ENCODE measurements at places on chromosomes 1 and 21.

- DNase-seq: no peak
Observed at GRCh38 chr1:145983206-145983675, 13.1 kb downstream of the TXNIP start.

GRCh38 chr1:92274939-92275338 lies 23.8 kb downstream of the GLMN start:
- no peak for DNase-seq

GRCh38 chr1:150012611-150013010 lies 2.1 kb upstream of the OTUD7B start:
- DNase-seq: no peak

DNA sequence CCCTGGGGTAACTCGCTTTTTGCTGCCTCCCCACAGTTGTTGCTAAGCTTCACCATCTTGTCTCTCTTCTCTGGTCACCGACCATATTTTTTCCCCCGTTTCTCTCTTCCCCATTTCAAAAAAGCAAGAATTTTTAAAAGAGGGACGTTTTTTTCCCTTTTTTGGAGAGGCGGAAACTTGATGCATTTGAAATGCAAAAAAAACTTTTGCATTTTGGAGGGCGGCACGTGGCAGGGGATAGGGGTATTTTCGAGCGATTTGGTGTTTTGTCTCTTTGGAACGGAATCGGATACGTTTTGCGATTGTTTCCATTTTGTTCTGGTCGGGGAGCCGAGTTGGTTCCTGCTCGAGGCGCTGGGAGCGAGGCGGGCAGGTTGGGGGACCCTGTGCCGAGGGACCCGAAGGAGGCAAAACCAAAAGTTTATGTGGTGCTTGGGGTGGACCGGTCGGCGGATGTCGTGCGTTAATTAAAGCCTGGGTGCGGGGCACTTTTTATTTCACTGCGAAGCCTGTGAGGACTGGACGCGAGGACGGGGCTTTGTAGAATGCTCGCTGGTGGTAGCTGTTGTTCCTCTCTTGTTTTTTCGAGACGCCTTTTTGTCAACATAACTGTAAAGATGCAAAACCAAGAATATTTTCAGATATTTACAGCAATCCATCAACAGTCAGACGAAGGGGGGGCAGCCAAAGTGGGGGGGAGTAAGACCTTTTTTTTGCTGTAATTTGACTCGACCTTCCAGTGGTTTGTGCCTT lies 884 bp downstream of the H3-3A start:
- peak; percentile 56 for DNase-seq

DNA sequence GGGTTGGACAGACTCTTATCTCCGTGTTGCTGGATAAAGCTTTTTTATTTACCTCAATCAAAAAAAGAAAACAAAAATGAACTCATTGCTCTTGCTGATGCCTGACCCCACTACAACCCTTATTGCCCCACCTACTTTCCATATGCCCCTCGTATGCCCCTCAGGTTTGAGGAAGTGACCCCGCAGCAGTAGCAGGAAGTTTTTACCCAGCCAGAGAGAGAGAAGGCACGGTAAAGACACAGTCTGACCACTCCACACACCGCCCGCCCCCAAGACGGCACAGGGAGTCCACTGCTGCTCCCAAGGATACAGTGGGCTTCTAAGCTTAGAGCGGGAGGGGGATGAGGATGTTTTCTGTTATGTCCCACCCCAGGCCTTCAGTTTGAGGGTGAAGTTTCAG lies 9.8 kb downstream of the PLEKHO1 start:
- peak; percentile 38 for DNase-seq

DNA sequence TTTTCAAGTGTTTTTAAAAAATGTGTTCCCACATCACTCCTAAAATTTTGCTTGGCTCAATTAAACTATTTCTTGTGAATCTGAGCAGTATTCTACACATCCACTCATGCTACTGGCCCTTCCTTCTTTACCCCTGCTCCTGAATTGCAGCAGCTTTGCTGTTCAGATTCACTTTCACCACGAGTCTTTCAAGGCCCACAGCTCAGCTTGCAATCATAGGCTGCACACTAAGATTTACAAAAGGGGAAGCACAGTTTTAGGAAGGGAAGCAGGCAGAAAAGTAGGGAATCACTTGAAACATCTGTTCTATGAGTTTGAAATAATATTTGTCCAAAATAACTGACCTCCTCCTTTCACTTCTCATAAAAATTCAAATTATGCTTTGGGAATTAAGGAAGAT lies 70.9 kb upstream of the EDEM3 start:
- no peak for DNase-seq

GRCh38 chr1:241808265-241808664 lies 39.7 kb upstream of the EXO1 start:
- DNase-seq: no peak

DNA sequence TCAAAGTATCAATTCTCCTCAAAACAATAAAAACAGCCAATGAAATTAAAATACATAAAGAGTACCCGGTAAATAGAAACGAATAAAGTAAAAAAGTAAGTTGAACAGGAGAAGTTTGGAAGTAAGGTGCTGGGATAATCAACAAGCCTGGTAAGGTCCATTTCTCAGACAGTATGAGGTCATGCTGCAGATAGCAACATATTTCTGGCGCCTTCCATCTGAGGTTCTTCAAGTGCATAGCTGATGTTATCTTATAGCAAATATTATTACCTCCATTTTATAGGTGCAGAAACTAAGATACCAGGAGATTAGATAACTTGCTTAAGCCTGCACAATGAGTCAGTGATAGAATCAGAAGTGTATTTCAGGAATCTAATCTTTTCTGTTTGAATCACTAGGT lies 23.7 kb upstream of the CEP350 start:
- no peak for DNase-seq

DNA sequence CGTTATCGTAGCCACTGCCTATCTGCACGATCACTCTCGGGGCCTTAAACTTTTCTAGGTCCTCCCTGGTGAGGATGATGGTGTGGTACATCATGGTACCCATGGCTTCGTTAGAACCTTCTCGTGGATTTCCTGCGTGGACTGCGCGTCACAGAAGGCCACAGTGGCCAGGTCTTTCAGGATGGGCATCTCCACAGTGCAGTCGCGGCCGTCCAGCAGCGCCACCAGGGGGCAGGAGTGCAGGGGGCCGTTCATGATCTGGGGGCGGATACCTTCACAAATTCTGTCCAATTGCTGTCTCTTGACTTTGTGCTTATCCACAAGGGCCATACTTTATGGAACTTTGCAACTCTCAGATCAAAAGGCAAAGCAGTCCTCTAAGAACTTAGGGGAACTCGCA lies 69.6 kb downstream of the WLS start:
- DNase-seq: no peak

- peak; percentile 73 for DNase-seq
Observed at GRCh38 chr1:44714944-44715571, 15.9 kb downstream of the RNU5D-1 start.

- DNase-seq: no peak
Observed at GRCh38 chr21:45393021-45393420, 11.9 kb upstream of the COL18A1 start.

GRCh38 chr1:228043281-228043848 lies 36.6 kb downstream of the WNT3A start:
- no peak for DNase-seq

- no peak for DNase-seq
Observed at GRCh38 chr1:193060406-193060805, 994 bp downstream of the RO60 start.

DNA sequence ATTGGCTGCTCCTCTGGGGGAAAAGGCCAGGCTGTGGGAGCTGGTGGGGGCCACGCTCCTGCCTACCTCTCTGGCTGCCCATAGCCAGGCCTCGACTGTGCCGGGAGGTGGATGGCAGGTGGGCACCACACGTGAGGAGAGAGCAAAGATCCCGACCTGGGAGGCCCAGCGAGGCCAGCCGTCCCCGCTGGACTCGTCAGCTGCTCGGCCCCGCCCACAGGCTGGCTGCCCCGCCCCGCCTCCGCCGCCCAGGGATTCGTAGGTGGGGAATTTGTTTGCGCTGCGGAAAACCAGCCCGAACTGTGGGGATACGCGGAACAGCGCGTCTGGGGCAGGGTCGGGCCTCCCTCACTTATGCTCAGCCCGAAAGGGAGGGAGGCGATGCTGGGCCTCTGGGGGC lies 31.7 kb downstream of the TP73 start:
- DNase-seq: no peak

DNA sequence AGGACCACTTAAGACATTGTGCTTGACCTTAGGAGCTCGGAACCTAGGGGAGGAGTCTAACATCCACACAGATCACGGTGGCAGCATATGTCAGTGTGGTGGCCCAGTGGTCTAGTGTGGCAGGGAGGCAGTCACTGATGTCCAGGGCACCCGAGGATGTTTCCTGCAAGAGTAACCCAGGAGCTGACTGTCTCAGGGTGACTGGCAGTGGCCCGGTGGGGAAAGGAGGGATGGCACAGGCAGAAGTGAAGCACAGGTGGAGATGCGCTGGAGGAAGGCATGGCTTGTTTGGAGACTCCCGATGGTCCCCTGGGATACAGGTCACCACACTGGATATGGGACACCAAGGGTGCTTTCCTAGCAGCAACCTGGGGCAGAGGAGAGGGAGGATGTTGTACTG lies 16.3 kb downstream of the CHIT1 start:
- DNase-seq: no peak

- DNase-seq: no peak
Observed at GRCh38 chr21:45356251-45356650, 48.7 kb upstream of the COL18A1 start.

- no peak for DNase-seq
Observed at GRCh38 chr1:214658175-214658574, 55.2 kb downstream of the CENPF start.

- no peak for DNase-seq
Observed at GRCh38 chr1:112722601-112723510, 7.7 kb upstream of the PPM1J start.

DNA sequence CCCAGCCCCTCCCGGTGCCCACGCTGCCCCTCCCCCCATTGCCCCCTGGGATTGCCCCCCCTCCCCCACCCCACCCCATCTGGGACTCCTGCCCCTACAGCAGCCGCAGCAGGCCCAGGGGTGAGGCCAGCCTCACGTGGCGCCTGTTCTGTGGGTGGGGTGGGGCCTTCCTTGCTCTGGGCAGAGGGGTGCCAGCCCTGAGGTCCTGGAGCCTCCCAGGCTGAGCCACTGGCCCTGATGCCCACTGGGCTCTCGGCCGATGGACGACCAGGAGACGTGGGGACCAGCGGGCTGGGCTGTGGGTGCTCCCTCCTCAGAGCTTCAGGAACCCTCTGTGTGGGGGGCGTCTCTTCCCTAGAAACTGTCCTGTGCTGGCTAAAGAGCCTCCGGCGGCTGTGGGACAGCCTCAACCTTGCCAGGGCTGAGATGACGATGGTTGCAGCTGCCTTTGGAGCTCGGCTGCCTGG lies 5.8 kb upstream of the C1orf159 start:
- no peak for DNase-seq

DNA sequence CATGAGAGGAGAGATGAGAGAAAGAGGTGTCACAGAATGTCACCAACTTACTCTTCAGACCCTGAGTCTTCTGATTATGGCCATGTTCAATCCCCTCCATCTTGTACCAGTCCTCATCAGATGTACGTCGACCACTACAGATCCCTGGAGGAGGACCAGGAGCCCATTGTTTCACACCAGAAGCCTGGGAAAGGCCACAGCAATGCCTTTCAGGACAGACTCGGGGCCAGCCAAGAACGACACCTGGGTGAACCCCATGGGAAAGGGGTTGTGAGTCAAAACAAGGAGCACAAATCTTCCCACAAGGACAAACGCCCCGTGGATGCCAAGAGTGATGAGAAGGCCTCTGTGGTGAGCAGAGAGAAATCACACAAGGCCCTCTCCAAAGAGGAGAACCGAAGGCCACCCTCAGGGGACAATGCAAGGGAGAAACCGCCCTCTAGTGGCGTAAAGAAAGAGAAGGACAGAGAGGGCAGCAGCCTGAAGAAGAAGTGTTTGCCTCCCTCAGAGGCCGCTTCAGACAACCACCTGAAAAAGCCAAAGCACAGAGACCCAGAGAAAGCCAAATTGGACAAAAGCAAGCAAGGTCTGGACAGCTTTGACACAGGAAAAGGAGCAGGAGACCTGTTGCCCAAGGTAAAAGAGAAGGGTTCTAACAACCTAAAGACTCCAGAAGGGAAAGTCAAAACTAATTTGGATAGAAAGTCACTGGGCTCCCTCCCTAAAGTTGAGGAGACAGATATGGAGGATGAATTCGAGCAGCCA lies 8.0 kb downstream of the ELOA start:
- DNase-seq: peak; percentile 46

GRCh38 chr21:43574741-43575472 lies 84.4 kb downstream of the HSF2BP start:
- DNase-seq: no peak

- DNase-seq: no peak
Observed at GRCh38 chr1:10796029-10796944, at the start of gene CASZ1. CASZ1 (minus strand) TSS chr1:10796646; CDS start chr1:10693889, 102,757 bp downstream.

GRCh38 chr1:61109158-61109557 lies 26.8 kb downstream of the NFIA start:
- no peak for DNase-seq

GRCh38 chr1:24203404-24203803 lies 16.3 kb upstream of the IFNLR1 start:
- DNase-seq: peak; percentile 51

- DNase-seq: no peak
Observed at GRCh38 chr1:170720661-170721060, 56.7 kb downstream of the PRRX1 start.

GRCh38 chr21:45655124-45655523 lies 11.6 kb downstream of the PCBP3 start:
- no peak for DNase-seq

DNA sequence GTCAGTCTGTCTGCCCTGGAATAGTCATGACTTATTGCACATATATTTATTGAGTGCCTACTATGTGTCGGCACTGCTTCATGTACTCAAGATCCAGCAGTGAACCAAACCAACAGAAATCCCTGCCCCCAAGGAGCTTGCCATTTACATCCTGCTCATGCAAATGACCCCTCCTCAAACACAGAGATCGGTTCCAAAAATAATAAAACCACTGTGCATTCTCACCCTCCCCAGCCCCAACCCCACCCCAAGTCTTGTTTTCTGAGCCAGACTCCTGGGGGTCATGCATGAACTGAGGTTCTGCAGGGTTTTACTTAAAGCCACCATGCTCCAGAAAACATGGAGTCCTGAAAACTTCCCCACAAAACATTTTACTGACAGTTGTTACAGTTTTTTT lies 61.9 kb downstream of the KIAA0040 start:
- no peak for DNase-seq

- no peak for DNase-seq
Observed at GRCh38 chr1:21828506-21829210, 16.6 kb downstream of the LDLRAD2 start.

DNA sequence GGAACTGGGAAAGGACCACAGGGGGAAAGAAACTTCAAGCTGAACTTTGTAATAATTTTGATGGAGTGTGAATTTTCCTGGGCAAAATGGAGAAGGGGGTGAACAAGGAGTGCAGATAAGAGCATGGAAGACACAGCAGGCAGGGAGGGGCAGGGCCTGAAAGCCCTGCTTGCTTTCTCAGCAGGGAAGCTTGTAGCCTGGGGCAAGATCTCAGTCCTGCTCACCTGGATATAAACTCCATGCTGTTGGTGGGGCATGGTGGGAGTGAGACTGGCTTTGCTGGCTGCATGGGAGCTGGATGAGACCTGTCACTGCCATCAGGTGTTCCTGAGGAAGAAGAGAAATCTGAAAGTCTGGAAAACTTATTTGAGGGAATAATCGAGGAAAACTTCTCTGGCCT lies 58.7 kb upstream of the RC3H1 start:
- no peak for DNase-seq

- DNase-seq: no peak
Observed at GRCh38 chr1:115771094-115771846, 2.8 kb upstream of the CASQ2 start.

- DNase-seq: no peak
Observed at GRCh38 chr1:50193002-50193401, 84.3 kb downstream of the ELAVL4 start.

GRCh38 chr1:29391362-29391880 lies 155.1 kb downstream of the PTPRU start:
- no peak for DNase-seq

Data from memory B cell (primary cell).